ENCODE measurements at places on chromosomes 13 and 19.

GRCh38 chr13:98447881-98448641, 128.8 kb downstream of the STK24 start:
- no peak for DNase-seq

DNA sequence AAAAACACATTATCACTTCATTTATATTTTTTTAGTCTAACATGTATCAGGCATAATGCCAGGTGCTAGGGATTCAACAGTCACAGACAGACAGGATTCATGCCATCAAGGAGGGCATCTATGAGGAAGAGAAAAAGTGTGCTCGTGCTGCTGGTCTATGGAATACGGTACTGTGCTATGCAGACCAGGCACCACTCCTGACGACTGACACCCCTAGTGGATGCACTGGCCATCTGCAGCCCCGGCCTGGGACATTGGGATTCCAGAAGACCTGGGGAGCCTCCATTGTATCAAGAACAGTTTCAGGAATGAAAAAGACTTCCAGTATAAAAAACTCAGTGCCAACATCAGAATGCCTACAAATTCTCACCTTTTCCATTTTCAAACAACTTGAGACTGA, 94.0 kb downstream of the KLF12 start:
- DNase-seq: peak; percentile 54

DNA sequence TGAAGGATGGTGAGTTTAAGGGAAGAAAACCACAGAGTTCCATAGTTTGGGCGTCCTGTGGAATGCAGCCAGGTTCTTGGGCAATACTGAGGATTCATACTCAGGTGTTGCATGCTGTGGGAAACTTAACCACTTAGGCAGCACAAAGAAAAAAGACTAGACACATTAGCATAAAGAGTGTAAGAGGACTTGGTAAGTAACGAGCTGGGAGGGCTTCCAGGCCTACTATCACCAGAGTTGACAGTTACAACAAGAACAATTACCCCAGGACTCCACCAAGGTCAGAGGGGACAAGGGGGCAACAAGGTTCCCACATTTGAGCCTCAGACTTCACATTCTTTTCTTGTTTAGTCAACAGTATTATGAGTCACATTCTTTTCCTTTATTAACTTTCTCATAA, 33.2 kb downstream of the KCTD12 start:
- DNase-seq: peak; percentile 95

- no peak for DNase-seq
Observed at GRCh38 chr13:48178126-48178525, 54.9 kb upstream of the ITM2B start.

GRCh38 chr13:111519041-111519440, 198.6 kb downstream of the TEX29 start:
- no peak for DNase-seq

GRCh38 chr13:102392481-102393209, 9.2 kb downstream of the FGF14 start:
- no peak for DNase-seq

DNA sequence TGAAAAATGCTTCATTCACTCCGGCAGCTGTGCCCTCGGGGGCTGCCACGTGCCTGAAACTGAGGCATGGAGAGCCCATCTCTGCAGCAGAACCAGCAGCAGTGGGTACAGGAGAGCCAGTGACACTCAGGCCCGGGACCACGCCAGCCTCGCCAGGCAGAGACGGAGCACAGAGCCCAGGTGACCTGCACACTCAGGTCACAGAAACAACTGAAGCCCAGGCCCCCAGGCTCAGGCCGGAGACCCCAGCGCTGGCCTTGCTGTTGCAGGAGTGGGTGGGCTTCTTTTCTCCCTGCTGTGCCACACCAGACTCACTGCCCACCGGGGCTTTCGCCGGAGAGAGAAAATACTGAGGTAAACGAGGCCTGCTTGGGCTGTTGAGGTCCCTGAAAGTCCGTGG, 117.3 kb downstream of the SOX1 start:
- DNase-seq: no peak

- DNase-seq: no peak
Observed at GRCh38 chr13:93771227-93771626, 544.6 kb downstream of the GPC6 start.

DNA sequence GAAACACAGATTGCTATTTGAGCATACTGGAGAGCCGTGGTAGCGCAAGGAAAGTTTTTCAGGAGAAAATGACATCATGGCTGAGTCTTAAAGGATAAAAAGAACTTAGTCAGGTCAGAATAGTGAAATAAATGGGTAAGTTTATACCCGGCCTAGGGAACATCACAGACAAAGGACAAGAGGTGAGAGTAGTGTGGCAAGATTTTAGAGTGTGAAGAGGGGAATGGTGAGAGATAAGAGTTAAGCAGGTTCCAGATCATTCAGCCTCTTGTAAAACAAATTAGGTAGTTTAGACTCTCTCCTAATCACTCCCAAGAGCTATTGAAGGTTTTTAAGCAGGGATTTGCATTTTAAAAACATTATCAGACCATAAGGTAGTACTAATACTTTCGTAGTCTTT, 116.0 kb upstream of the MAB21L1 start:
- DNase-seq: no peak

- no peak for DNase-seq
Observed at GRCh38 chr13:73109288-73109899, 50.6 kb downstream of the KLF5 start.

- DNase-seq: no peak
Observed at GRCh38 chr19:11861301-11861700, 12.8 kb downstream of the ZNF439 start.

- DNase-seq: no peak
Observed at GRCh38 chr13:101565317-101565716, 112.8 kb downstream of the ITGBL1 start.

DNA sequence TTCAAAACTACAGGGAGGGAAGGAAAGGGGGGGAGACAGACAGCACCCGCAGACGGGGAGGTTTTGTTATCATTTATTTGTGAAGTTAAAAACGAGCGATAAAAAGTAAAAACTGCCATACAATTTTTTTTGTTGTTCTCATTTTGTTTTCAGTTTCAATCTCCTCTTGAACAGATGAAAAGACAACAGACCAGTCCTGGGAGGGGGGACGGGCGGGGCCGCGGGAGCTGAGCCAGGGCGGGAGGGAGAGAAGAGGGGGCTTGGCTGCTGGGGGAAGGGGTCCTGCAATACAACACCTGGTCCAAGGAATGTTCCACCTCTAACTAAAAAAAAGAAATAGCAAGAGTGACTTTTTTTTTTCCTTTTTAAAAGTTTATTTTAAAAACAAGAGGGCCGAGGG, 11.3 kb downstream of the KHSRP start:
- DNase-seq: no peak

- no peak for DNase-seq
Observed at GRCh38 chr13:97387890-97388289, 46.1 kb upstream of the RAP2A start.

GRCh38 chr13:43307221-43307920, 284.0 kb downstream of the DNAJC15 start:
- no peak for DNase-seq

DNA sequence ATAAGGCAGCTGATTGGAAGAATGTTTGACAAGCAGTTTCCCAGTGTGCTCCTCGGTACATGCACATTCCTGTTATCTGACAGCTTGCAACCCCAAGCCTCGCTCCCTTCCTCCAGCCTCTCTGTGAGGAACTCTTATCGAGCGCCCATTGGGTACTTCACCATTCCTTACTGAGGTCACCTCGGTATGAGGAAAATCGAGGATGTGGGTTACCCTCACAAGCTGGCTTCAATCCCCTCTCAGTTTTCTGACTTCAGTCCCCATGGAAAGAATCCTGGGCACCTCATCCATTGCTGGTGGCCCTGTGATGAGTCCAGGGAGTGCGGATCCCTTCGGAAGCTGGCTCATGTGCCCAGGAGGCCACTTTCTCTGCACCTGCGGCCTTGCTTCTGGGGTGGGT, 17.3 kb downstream of the TEX29 start:
- no peak for DNase-seq

DNA sequence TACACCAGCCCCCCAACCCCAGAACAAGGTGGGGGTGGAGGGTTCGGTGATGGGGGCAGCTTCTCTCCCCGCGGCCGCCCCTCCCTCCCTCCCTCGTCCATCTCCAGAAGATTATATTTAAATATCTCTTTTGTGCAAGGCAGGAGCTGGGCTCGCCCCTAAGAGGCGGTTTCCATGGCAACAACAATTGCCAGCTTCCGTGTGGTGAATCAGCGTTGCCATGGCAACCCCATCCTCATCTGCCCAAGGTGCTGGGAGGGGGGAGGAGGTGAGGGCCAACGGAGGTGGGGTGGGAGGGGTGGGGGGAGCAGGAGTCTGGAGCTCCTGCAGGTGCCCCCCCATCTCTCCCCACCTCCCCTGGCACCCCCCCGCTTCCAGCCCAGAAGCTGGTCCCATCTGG, 46.4 kb downstream of the CELF5 start:
- peak; percentile 45 for DNase-seq

DNA sequence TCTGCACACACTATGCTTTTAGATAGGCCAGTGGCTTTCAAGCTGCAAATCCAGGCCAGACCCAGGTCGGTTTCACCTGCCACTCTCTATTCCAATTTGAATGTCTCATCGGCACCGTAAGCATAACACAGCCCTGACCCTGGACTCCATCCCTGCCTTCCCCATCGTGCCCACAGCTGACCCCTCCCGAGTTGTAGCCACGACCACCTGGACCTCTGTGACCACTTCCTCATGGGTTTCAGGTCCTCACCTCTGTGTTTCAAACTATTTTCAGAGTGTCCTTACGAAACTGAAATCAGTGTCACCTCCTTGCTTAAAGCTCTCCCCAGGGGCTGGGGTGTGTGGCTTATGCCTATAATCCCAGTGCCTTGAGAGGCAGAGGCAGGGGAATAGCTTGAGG, 9.0 kb upstream of the HSH2D start:
- DNase-seq: no peak

- peak; percentile 88 for DNase-seq
Observed at GRCh38 chr13:40236566-40237168, 429.8 kb downstream of the FOXO1 start.

DNA sequence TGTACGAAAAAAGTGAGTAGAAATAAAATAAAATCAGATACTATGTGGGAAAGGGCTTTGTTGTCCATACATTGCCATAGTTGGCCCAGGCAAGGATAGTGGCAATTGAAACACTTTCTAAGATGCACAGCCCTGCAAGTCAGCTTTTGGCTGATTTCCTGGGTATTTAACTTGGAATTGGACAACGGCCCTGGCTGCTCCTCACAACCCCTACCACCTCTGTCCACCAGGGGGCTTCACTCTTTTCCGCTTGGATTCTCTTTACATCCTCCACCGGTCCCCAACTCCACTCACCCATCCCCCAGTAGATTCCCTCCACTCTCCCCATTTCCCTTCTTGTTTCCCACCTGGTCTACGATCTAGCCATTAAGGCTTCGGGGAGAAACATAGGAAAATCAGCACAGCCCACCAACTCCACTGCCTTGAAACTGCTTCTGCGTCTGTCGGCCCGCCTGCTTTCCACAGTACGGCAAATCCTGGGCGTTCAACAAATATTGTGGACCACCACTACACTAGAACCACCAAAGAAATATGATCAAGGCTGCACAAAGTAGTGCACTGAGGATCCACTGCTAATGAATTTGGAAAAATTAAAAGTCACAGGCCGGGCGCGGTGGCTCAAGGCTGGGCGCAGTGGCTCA, 48.6 kb upstream of the GTF3A start:
- peak; percentile 68 for DNase-seq

- DNase-seq: peak; percentile 95
Observed at GRCh38 chr19:16330368-16330801, 5.8 kb downstream of the KLF2 start.

DNA sequence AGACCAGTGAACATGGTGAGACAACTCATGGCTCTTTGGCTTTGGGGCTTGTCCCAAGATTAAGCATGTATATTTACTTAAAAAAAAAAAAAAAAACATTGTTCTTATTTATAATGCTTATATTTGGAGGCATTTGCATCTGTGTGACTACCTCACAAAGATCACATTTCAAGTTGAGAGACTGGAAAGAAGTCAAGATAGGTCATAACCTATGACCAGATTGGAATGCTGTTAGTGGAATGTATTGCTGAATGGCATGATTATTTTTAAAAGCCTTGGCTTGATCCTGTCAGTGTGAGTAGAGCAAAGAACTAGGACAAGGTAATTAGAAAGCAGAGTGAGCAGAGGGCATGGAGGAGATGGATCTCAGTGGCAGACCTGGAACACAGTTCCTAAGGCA, 214.6 kb downstream of the OXGR1 start:
- DNase-seq: peak; percentile 31

GRCh38 chr19:21707065-21707464, 60.3 kb downstream of the ZNF100 start:
- DNase-seq: no peak

- no peak for DNase-seq
Observed at GRCh38 chr19:33287927-33288326, 14.4 kb downstream of the CEBPA start.

DNA sequence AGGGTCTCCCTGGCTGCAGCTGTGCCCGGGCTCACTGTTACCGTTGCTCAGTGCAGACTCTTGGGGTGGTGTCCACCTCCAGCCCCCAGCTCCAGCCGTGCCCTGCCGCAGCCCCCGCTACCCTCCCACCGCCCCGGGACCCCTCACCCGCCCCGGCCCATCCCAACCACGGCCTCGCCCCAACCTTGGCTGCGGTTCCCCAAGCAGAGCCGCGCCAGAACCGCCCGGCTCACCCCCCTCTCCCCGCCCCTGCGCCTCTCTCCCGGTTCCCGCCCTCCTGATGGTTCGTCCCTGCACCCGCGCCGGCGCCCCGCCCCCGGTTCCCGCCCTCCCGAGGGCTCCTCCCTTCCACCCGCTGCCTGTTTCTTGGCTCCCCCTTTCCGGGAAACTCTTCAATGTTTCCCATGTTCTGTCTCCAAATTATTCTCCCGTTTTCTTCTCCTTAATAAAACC, 40.3 kb downstream of the ANKRD10 start:
- peak; percentile 80 for DNase-seq

DNA sequence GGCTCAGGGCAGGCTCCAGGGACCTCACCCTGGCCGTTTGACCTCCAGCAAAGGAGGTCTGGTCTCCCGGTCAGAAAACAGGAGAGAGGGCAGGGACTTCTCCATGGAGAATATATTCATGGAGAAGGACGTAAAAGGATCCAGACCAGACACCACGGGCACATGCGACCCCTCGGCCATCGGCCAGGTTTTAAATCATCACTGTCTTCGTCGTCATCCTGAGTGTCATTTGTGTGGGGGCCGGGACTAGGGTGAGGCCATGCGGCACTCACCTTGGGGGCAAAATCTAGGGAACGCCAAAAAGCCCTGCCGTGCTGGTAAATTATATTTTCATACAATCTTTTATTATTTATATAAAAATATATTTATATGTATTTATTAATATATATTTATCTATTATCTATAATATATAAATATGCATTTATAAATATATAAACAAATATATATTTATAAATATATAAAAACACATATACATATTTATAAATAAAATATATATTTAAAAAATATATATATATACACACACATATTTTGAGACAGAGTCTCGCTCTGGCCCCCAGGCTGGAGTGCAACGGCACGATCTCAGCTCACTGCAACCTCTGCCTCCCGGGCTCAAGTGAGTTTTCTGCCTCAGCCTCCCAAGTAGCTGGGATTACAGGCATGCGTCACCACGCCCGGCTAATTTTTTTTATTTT, 75.4 kb downstream of the GADD45B start:
- DNase-seq: no peak
